Chondrocyte (in vitro differentiated cells): ENCODE measurements at places on chromosomes 12 and 14.

GRCh38 chr12:6465467-6466183, 4.9 kb downstream of the VAMP1 start:
- DNase-seq, result no peak

GRCh38 chr12:20144341-20144740, 224.0 kb upstream of the PDE3A start:
- DNase-seq, result no peak

- no peak for DNase-seq
Observed at GRCh38 chr12:100200463-100201181, at the start of gene ACTR6. ACTR6 (plus strand) TSS chr12:100200815; CDS start chr12:100200852, 37 bp downstream.

GRCh38 chr12:107441665-107442300, 243.8 kb upstream of the PWP1 start:
- no peak for DNase-seq

- no peak for DNase-seq
Observed at GRCh38 chr12:109932878-109933503, 32.9 kb downstream of the TCHP start.

GRCh38 chr14:59107819-59108218, 80.6 kb upstream of the DAAM1 start:
- no peak for DNase-seq

GRCh38 chr12:130214686-130215395, 52.6 kb downstream of the FZD10 start:
- DNase-seq, result no peak

DNA sequence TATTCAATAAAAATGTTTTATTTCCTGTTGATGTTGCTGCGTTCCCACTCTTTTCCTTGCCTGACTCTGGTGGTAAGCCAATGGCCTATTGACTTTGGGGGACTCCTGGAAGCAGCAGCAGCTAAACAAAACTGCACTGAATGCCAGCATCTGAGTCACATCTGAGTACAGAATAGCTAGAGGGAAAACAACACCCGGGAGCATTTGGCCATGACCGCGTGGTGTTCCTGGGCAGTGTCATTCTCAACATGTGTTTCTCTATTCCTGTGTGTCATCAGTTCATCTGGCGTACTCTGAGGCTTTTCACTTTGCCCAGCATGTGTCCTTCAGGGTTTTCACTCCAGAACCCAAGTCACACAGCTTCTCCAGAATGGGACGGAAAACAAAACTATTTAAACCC, 238.8 kb downstream of the PAWR start:
- no peak for DNase-seq

GRCh38 chr12:131775392-131776236, 52.6 kb upstream of the MMP17 start:
- DNase-seq, result no peak

- DNase-seq, result no peak
Observed at GRCh38 chr14:74924061-74924460, 1.0 kb upstream of the RPS6KL1 start.

GRCh38 chr14:86179980-86180379, 650.0 kb downstream of the FLRT2 start:
- DNase-seq, result no peak

GRCh38 chr14:94173471-94173884, 644 bp upstream of the PPP4R4 start:
- no peak for DNase-seq

DNA sequence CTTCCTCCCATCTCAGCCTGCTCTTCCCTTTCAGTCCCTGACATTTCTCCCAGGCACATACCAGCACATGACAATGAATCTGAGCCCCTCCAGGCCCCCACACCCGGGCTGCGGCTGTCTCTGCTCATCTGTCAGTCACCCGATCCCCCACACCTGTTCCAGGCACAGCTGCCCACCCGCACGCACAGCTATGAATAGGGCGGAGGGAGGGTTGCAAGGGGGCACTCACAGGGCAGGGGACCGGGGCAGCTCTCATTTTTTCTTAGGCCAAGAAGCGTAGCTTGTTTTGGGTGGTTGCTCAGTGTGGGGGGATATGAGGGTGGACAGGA, 43.7 kb upstream of the TSPAN9 start:
- no peak for DNase-seq

DNA sequence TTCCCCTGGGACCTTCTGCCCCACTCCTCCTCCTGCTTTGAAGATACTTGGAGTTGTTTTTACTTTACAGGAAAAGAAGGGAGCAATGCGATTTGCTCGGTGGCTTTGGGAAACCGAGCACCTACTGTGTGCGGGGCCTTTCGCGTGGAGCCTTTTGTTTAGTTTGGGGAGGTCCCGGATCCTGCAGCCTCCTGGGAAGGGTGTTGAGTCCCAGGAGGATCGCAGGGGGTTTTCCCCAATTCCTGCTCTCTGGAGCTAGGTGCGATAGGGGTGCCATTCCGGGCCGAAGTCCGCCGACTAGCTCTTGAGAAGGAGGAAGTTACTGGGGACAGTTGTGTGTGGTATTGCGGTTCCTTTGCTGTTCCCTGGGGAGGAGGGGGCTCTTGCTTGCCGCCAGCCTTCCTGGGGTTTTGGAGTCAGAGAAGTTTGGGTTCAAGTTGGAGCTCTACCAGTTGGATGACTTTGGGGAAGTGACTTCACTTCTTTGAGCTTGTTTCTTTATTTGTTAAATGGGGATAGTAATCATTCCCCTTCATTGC, 1.1 kb downstream of the BRI3BP start:
- no peak for DNase-seq

GRCh38 chr14:19902409-19902808, 18.0 kb upstream of the OR4K5 start:
- no peak for DNase-seq
